Stimulated activated CD4-positive, alpha-beta T cell treated with anti-CD3 and anti-CD28 coated beads, Interleukin-15, amount 100 ng/mL, for 1 hour (primary cell): ENCODE measurements at places on chromosomes 12 and 14.

- DNase-seq = no peak
Observed at GRCh38 chr14:94584591-94585280, 3.5 kb downstream of the SERPINA5 start.

GRCh38 chr14:78637489-78637888 lies 467.3 kb downstream of the NRXN3 start:
- DNase-seq = no peak

DNA sequence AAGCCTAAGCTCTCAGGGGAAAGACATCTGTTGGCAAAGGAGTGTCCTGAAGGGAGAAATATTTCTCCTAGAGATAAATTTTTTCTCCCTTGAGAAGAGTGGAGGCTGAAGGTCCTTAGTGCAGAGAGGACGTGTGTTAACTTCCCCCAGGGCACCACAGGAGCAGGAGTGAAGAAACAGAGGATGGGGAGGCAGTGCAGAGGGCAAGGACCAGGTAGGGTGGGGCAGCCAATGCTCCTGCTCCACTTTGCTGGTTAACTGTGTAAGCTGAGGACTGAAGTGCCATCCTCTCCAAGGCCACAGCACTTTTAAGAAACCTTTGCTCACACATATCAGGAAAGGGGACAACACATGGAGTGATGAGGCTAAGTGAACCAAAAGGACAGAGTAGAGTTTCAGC lies 4.0 kb downstream of the L3HYPDH start:
- DNase-seq = no peak

DNA sequence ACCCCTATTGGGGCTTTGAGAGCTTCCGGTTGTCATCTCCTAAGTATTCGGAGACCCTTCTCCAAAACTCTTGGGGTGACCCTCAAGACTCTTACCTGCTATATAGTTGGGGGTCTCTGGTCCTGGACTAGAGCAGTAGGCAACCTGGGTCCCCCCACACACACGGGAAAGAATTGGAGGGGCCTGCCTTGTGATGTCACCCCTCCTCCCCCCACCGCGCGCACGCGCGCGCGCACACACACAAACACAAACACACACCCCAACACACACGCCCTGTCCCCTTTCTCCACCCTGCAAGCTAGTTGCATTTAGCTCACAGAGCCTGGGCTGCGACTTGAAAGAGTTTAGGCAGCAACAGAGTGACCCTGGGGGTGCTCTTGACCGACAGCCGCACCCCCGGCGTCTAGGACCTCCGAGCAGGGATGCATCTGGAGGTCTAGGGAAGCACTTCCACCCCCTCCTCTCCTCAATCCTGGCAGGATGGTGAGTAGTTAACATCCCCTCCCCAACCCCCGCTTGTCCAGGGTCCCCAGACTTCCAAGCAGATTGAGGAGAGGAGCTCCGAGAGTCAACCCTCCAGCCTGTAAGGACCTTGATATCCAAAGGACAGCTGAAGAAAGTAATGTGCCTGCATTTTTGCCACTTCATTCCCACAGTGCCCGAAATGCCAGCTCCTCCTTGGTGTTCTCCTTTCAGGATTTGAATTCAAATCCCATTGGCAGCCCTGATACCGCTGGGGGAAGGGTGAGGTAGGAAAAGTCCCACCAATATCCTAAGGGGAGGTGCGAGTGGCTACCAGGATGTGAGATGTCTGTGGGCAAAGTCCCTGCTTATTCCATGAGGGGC lies 1.4 kb upstream of the DNAJC14 start:
- DNase-seq = peak; percentile 37

DNA sequence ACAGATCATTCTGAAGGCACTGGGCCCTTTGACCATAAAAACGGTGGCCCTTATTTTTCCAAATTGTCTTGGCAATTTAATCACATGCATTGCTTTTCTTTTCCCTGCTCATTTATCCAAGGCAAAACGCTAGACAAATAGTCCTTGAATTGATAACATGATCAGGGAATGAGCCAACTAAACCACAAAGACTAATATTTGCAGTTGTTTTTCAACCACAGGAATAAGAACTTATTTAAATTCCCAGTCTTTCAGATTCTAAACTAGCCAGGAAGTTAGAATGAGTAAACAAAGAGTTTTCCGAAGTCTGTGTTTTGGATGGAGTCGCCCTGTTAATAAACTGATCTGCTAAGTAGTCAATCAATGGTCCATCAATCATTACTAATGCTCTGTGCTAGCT lies 14.9 kb downstream of the TBX5 start:
- no peak for DNase-seq

DNA sequence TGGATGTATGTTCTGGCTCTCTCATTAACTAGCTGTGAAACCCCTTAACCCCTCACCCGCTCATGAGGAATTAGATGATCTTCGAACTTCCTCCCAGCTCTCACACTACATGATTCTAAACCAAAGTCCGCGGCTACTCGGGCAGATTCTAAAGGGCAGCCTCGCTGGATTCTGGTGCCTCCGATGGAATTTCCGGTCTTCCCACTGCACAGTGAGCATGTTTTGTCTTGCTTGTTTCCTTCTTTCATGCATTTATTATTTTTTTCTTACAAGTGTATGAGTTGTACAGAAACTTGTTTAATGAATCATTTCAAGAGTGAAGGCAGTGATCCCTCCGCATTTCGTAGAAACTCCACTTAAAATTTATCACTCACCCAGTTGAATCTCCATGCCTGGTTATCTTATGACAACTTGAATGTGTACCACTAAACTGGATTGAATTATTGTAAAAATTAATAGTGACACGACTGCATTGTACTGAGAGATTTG lies 4.5 kb upstream of the HCAR3 start:
- no peak for DNase-seq

GRCh38 chr14:69332782-69333395 lies 65.2 kb downstream of the ERH start:
- DNase-seq = no peak

GRCh38 chr12:131919366-131920156 lies 9.5 kb upstream of the PUS1 start:
- DNase-seq = no peak

GRCh38 chr12:92085040-92085735 lies 60.5 kb downstream of the BTG1 start:
- no peak for DNase-seq

DNA sequence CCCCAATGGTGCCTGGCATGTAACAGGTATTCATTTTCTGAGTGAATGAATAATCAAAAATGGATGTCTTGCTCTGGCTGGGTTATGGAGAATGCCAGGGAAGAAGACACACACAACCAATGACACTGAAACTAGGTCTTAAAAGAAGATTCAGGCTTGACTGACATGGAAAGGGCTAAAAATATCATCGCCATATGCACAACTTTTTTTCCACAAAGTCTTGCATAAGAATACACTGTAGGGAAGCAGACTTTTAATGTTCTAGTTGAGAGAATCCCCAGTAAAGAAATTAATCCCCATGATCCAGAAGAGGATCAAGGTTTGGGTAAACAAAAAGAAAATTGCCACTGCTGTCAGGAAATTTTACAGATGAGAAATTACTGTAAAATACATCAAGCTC lies 116.4 kb downstream of the SLC2A13 start:
- no peak for DNase-seq

- no peak for DNase-seq
Observed at GRCh38 chr12:45490232-45490881, 239.1 kb upstream of the ARID2 start.

- DNase-seq = no peak
Observed at GRCh38 chr12:106274575-106275121, 26.8 kb upstream of the CKAP4 start.

DNA sequence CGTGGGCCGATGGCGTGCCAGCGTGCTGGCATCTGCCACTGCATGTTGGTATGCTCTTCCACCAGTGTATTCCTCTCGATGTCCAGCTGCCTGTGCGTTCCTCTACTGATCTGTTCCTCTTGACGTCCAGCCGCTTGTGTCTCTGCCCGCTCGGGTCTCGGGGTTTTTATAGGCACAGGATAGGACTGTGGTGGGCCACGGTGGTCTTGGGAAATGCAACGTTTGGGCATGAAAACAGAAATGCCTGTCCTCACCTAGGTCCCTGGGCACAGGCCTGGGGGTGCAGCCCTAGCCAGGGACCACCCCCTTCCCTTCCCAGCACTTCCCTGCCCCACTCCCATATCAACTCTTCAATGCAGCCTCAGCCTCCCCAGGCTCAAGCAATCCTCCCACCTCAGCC lies 10.3 kb upstream of the GALNT6 start:
- no peak for DNase-seq

DNA sequence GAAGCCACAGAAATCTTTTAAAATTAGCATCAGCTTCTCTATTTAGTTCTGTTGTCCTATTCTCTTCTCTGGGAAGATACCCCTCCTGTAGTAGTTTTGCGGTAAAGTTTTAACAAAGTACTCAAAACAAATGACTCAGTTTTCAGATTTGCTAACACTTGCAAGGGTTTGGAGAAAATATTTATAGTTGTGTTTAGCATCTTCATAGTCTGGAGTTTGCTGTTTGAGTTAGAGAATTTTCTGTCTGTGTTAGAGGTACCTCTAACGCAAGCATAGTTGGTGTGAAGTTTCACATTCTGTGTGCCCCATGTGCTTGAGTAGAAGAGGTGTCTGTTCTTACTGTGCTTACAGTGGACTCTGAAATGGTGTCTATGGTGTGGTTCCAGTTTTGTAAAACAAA lies 36.0 kb downstream of the ANKRD9 start:
- no peak for DNase-seq

DNA sequence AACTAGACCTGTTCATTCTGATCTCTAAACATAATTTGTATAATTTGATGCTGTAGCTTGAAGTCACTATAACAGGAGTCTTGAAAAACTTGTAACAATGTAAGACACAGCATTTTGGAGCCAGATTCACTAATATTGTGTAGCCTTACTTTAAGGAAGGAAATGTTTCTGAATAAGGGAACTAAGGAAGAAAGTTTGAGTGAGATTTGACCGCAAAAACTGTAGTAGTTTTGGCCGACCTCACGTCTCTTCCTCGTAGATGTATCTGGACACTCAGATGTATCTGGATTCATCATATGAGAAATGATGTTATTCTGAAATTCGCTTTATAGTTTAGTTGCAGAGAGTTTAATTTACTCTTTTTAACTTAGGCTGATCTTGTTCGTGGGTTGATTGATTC lies 13.9 kb upstream of the DNAH10 start:
- no peak for DNase-seq
